Esophagus squamous epithelium (tissue), 5 donors: ENCODE measurements at places on chromosomes 12 and 14.

DNA sequence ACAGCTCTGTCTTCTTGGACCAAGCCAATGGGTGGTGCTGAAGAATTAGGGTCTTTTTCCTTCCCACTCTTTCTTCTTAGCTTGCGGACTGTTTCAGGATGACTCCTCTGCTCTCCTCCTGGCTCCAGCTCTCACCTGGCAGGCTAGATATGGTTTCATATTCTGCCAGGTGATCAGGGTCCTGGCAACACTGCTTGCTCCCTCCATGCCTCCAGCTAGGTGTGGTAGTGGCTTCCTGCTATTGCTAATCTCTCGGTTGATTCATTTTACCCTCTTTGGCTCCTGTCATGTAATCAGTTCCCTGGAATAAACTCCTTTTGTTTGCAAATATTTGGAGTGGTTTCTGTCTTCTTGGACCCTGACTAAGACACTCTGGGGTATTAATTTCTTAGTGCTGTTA, 4.3 kb upstream of the GZMH start:
- no peak for DNase-seq

- DNase-seq = no peak
Observed at GRCh38 chr14:32193532-32193931, 8.3 kb upstream of the RNU6-7 start.

- DNase-seq = no peak
Observed at GRCh38 chr14:68919129-68919927, 59.8 kb downstream of the ACTN1 start.

DNA sequence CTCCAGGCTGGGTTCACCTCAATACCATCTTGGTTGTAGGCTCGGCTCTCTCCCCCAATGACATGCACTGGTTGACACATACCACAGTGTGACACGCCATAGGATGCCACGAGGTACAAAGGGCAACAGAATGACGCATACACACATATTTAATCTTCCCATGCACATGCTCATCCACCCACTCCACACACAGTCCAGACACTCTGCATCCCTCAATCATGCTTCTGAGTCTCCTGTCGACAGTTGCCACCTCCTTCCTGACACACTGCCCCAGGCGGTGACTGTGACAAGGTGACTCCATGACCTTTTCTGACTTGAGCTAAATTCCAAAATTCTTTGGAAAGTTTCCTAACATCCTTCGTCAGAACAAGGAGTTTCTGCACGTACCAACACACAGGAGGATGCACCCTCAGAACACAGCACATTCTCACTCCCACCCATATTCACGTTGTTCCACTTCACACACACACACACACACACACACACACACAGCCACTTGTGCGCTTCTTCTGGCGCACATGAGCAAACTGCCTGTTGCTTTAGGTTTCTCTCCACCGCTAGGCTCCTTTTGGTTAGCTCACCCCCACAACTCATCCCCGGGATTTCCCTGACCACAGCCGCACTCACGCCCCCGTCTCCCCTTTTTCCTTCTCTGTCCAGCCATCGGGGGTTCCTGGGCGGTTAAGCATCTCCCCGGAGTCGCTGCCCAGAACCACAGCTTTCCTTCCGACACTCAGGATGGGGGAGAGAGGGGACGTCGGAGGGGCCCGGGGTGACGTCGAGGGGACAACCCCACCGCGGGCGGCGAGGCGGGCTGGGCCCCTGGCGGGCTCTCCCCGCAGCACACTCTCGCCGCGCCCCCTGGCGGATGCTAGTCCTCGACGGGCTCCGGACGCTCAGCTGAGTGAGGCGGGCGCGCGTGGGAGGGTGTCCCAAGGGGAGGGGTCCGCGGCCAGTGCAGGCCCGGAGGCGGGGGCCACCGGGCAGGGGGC, 536 bp upstream of the WNT1 start:
- DNase-seq = no peak

DNA sequence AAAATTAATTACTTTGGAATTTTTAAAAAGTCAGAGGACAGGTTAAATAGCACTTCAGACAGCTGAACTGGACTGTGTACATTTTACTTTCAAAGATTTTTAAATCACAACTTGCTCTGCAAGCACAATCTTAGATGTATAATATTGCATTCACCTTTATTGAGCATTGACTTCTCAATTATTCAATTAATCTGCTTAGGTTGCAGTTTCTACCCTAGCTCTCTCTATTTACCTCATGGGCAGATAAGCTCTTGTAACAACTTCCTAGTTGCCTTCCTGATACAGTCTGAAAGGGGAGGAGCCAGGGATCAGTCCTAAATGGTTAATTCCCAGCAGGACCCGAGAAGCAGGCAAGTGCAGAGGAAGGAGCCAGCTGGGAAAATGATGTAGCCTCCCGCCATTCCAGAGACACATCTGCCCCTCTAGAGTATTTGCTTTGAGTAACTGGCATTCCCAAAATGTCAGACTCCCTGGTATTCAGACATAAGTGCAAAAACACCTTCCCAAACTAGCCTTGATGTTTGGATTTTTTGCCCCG, 302.8 kb downstream of the GALC start:
- DNase-seq = no peak

DNA sequence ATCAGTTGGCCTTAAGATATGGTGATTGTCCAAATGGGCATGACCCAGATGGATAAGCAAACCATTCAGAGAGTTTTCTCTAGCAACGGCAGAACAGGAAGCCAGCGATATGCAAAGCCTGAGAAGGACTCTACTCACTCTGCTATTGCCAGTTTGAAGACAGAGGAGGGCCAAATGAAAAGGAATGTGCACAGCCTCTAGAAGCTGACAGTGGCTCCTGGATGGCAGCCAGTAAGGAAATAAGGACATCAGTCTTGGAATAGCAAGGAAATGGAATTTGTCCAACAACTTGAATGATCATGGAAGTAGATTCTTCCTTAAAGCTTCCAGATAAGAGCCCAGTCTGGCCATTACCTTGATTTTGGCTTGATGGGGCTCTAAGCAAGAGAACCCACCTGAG, 60.0 kb downstream of the TMTC2 start:
- DNase-seq = no peak

DNA sequence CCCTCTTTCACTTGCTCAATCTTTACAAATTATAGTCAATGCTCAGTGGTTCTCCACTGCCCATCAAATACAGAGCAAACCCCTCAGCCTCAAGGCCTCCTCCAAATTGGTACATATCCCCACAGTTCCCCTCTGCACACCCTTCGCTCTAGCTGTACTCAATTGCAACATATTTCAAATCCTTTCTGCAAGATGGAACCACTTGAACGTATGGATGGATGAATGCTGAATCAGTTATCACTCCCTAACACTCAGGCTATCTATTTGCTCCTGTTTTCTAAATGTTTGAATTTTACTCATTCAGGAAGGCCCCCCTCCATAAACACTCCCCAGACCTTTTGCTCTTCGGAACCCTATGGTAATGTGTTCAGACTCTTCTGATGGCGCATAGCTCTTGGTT, 24.5 kb downstream of the ATG14 start:
- DNase-seq = no peak

GRCh38 chr12:5864301-5864700, 80.8 kb downstream of the ANO2 start:
- no peak for DNase-seq

DNA sequence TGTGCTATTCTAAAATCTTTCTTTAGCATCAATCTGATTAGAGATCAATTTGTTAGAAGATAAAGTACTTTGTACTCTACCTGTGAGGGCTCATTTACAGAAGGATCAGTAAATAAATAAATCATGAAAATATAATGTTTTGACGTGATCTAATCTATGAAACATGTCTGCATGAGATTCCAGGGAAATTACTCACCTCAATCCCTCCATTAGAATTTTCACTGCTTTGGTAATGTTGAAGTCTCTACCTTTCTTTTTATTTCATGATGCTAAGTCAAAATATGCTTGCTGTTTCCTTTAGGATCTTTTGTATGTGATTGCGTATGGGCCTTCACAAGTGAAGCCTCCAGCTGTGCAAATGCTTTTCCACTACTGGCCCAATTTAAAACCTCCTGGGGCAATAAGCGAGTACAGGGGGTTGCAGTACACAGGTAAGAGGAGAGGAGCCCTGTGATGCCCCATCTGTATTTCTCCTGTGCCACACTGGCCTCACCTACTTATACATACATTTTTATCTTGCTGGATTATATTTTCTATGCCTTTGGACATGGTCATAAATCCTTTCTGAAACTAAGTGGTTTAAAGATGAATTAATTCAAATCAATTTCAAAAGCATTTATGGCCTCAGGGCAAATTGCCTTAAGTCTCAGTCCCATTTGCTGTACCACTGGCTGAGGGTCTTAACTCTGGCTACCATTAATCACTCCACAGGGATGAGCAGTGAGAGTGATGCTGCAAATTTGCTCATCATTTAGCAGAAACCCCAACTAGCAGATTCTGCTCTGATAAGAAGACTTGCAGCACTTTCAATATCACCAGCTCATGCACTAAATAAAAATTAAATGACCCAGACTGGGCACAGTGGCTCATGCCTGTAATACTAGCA, 66.4 kb downstream of the UNC79 start:
- no peak for DNase-seq

DNA sequence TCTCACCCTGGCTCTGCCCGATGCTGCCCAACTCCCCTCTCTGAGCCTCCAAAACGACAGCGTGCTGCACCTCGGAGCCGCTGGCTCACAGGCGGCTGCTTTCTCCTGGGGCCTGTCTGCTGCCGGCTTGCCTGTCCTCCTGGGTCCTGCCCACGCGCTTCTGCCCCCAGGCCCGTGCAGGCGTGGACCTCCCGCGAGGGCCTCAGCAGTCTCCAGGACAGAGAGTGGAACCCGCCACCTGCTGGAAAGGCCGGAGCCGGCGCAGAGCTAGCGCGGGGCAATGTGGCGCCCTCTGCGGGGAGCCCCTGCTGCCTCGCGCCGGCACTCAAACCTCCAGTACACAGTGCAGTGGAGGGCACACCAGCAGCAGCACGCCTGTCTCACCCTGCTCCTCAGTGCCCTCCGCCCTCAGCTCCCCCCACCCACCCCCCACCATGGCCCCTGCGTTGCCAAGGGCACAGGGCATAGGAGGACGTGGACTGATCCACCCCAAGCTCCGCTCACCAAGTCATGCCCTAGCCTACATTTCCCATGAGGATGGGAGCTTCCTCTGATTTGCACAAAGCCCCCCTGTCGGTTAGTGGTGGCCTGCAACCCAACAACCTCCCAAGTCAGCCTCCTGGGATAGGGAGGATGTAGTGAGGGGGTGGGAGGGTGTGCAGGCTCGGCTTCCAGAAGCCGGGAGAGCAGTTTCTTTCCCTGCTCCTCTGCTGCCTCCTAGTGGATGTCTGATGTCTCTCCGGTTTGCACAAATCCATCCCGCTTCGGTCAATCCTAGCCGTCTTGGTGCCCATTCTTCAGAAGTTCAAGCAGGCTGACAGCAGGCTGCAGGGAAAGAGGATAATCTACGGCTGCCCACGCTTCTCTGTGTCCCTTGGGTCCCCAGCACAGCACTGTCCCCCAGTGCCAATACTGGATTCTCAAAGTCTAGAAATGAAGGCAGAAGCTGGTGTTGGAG, 25.2 kb downstream of the KRT8 start:
- DNase-seq = no peak

- DNase-seq = no peak
Observed at GRCh38 chr12:52063082-52063924, 6.5 kb upstream of the ATG101 start.

- DNase-seq = no peak
Observed at GRCh38 chr12:47982311-47982710, 18.9 kb downstream of the TMEM106C start.

DNA sequence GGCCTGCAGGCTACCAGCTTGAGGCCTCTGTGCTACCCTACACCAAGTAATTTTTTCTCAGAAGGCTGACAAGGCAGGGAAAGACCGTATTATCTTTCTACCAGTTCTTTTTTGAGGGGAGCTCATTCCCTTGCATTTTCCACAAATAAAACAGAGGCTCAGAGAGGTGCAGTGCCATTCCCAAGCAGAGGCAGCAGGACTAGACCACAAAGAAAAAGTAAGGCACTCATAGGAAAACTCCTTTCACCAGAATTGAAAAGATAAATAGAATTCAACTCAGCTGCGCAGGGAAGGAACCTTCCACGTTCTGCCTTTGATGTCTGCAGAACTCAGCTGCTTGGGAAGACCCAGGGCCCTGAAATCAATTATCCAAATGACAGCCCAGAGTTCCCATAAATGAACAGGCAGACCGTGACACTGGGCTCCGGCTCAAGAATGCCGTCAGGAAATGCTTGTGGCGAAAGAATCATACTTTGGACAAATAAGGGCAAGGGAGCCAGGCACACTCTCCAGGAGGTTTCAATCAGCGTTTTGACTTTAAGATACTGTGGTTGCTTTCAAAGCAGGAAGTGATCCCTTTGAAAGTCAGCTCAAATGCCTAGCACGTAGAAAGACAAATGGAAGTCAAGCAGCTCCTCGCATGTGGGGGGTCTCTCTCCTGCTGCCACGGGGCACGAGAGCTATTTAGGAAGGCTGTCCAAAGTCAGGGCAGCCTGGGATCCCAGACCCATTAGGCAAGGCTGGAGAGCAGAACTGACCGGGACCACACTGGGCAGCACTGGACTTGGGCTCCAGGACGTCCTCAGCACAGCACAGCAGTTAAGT, 14.0 kb downstream of the KCTD10 start:
- no peak for DNase-seq

DNA sequence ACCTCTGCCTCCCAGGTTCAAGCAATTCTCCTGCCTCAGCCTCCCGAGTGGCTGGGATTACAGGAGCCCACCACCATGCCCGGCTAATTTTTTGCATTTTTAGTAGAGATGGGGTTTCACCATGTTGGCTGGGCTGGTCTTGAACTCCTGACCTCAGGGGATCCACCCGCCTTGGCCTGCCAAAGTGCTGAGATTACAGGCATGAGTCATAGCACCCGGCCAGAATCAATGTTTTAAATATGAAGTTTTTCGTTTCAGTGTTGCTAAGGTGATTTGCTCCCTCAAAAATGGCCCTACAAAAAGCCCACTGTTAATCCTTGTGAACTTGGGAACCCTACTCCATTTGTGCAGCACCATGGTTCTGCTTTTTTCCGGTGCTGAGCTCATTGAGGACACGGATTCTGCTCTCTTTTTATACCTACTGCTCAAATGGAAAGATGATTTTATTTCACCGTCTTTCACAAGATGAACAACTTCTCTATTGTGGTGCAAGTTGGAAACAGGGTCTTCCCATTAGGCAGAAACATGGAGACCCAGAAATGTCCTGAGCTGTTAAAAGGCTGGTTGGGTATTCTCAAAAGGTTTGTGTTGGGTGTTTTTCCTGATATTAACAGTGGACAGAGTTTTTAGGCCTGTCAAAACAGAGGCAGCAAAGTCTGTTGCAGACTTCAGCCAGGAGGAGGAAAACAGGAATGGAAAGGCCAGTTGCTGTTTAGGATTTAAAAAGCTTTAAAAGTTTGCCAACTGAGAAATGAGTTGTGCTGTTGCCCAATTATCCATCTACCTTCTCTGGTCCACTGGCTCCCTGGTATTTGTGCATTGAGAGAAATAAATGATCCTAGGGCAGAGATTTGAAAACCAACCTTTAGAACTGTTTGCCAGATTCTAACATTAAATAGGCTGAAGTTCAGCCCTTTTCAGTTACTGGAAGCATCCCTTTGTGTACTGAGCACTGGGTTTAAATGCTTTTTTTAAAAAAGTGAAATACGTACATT, 85.8 kb downstream of the ATP23 start:
- DNase-seq = no peak
